Activated CD4-positive, alpha-beta memory T cell treated with anti-CD3 and anti-CD28 coated beads, Interleukin-2, amount 10 ng/mL, durations not matched to agents 7 days and 5 days (primary cell): ENCODE measurements at places on chromosomes 2 and 18. TPM values are rescaled to one million over a fixed set of nuclear protein-coding genes. Genes with fewer than 3 reads are reported as not detected.

The ASIC4 gene
- 0.13 TPM for total RNA-seq

The PTPRM gene
- 9.3 TPM for total RNA-seq

The RAB27B gene
- total RNA-seq, result 5.0 TPM

The DBI gene
- 150 TPM for total RNA-seq

The FBXO48 gene
- 5.0 TPM for total RNA-seq

The DPP10 gene
- not detected for total RNA-seq

The BIN1 gene
- total RNA-seq, result 130 TPM
